ENCODE measurements at places on chromosomes 3 and 15.

DNA sequence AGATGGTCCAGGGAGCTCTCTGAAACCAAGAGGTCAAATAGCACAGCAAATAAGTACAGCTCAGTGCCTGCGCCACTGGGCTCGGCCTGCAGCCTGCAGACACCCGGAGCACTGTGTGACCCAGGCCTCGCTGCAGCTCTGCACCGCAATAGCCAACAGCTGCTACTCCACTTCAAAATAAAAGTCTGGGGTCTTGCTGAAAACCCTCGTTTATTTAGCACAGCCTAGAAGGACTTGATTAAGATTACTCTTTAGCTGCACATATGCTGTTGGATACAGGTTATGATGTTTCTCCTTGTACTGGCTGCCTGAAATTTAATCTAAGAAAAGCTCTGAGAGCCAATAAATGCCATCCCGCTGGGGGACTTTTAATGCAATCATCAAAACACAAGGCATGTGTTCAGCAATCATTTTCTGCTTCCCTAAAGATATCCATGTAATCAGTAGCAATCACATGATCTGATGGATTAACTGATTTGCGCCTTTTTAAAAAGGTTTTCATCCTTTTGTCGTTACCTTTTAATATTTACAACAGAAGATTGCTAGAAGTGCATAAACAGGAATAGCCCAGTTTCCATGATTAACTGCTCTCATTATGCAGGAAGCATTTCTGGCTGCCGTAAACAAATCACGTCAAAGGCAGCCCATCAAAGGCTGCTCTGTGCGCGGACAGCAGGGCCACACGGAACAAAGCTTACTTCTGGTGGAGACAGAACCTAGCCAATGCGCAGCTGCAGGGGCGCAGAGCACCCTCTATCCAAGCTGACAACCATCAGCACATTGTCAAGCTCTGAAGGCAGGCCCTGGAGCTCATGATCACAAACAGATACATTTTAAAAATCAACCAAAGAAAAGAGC, 58.8 kb downstream of the CLASP2 start:
- no peak for DNase-seq

- no peak for DNase-seq
Measured at GRCh38 chr15:44394062-44394461, 33.4 kb upstream of the CTDSPL2 start.

GRCh38 chr3:13424141-13424844, 4.2 kb upstream of the NUP210 start:
- no peak for DNase-seq

DNA sequence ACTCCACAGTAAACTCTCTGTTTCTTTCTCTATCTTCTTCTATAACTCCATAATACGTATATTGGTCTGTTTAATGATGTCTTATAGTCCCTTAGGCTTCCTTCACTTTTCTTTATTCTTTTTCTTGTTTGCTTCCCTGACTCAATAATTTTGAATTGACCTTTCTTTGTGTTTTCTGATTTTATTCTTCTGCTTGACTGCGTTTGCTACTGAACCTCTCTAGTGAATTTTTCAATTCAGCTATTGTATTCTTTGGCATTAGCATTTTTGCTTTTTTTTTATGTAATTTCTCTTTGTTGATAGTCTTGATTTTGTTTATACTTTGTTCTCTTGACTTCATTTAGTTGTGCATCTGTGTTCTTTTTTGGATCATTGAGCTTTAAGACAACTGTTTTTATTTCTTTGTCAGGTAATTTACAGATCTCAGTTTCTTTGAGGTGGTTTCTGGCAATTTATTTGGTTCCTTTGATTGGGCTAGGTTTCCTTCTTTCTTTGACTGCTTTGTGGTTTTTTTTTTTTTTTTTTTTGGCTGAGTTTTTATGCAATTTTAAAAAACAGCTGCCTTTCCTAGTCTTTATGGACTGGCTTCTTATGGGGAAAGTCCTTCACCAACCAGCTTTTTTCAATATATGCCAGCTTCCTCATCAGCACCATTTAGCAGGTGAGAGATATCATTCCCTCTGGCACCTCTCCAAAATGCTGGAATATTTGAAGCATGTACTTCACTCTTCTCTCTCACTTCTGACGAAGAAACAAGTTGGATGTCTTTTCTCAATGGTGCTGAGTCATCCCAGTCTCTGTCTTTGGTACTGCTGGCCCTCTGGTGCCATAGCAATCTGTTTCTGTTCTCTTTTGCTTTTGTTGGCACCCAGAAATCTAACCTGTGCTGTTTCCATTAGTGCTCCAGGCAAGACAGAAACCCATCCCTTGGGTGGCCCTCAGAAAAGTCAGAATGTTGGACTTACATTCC, 17.6 kb downstream of the RSRC1 start:
- no peak for DNase-seq

- no peak for DNase-seq
Measured at GRCh38 chr15:90336705-90337141, 15.4 kb upstream of the ZNF774 start.

DNA sequence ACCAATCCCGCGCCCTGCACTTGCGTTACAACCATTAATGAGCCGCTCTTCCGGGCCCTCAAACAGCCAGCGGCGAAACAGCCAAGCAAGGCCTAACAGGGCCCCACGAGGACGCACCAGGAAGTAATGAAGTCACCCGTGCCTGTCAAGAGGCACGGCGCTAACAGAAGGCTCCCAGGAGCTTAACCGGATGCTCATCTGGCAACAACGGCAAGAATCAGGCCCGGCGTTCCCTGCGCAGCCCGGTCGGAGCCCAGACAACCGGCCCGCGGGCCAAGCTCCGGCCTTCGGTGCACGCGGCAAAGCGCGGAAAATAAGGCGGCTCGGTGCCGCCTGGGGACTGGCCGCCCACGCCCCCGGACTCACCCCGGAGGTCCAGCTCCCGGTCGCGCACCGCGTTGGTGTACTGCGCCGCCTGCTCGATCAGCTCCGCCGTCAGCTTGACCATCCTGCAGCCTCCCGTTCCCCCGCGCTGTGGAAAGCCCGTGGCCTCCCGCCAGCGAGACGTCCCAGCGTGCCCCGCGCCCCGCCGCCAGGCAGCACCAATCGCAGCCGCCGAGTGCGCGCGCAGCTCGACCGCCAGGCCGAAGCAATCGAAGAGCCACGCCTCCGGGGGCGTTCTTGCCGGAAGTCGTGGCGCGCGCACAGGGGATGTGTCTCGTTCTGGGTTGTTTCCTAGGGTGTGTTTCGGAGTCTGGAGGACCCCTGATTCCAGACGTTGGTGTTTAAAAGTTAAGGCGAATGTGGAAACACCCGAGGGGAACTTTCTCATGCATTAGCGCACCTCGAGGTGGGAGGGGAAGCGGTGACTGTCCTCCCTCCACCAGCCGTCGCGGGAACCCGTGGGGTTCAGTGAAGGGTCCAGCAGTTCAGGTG, at the start of gene SNRPA1:
TSS of gene SNRPA1 (minus strand) at position 518 of the 876 bp plus-strand sequence. CDS start at position 448, 70 bp downstream.
- DNase-seq: peak; percentile 100

DNA sequence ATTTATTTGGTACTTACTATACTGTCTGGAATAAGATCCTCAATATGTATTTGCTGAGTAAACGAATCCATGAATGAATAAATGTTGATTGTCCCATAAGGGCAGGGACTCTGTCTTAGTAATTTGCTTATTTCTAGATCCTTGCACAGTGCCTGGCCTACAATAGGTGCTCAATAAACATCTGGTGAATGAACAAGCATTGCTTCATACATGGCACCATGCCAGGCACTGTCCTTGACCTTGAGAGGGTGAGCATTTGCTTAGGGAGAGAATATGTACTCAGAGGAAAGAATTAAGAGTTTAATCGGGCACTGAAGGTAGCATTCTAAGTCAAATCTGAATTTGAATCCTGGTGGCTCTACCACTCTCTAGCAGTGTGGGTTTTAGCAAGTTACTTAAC, 282.1 kb downstream of the THSD4 start:
- DNase-seq: no peak

DNA sequence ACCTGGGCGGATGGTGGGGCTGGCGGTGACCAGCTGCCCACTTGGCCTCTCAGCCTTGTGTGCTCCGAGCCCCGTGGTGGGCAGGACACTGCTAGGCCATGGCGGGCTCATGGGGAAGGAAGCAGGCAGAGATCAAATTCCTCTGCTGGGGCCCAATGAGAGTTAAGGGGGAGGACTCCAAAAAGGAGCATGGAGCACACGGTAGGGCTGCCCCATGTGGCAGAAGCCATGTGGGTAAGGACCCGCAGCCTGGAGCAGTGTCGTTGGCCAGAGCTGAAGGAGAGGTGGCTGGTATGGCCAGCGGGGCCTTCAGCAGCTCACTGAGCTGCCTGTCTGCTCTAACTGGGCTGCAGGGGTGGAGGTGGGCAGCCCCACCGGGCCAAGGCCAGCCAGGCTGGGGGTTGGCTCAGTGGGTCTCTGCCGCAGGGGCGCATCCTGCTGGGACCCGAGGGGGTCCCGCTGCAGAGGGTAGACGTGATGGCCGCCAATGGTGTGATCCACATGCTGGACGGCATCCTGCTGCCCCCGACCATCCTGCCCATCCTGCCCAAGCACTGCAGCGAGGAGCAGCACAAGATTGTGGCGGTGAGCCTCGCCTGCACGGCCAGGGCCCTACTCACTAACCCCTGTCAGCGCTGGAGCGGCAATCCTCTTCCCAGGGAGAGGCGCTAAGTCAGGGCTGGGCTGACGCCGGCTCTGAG, 11.3 kb downstream of the STAB1 start:
- DNase-seq: no peak
